ENCODE measurements at places on chromosomes 2 and 18. TPM values are rescaled to one million over a fixed set of nuclear protein-coding genes. Genes with fewer than 3 reads are reported as not detected.

- peak; percentile 40 for DNase-seq
Observed at GRCh38 chr2:175004980-175005732, at the start of gene CHN1. Gene CHN1 (minus strand): TSS chr2:175005381. CDS start chr2:175004912, 469 bp downstream.

DNA sequence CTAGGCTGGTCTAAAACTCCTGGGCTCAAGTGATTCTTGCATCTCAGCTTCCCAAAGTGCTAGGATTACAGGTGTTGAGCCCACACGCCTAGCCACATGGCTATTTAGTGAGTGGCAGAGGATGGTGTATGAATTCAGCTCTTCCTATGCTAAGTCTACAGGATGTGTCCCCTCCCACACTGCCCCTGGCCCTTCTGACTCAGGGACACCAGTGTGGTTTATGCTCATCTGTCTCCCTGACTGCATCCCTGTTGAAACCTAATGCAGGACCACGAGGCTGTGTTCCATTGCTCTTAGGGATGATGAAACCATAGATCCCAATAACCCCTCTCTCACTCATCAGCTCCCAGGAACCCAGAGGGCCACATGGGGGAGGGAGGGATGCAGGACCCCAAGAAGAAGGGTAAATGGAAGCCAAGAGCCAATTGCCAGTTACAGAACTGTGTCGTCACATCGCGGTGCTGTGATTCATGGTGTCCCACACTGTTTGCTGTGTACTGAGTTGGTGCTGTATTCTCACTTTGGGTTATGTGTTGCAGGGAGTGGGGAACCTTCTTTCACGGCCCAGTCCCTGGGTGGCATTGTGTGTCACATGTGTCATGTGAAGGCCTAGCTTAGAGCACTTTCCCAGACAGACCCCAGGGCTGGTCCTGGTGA, 102.9 kb upstream of the HAAO start:
- DNase-seq = no peak

DNA sequence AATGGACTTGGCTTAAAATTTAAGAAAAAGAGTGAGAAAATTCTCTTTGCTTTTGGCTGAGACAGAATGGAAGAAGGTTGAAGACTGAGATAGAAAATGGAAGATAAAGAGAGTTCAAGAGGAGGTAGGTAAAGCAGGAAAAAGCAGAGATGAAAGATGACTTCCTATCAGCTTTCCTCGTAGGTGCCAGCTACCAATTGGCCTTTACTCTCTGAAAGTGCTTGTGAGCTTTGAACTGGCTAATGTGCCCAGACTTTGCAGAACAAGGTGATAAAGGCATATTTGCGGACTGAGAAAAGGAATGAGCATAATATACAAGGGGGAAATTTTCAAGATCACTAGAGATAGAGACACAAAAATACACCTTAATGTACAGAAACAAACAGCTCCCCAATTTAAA, 54.7 kb upstream of the UBE2E3 start:
- DNase-seq = no peak

GRCh38 chr2:85560812-85561279, 447 bp downstream of the GGCX start:
- DNase-seq = no peak

QPCT gene
- 1.9 TPM for total RNA-seq

Data from activated B cell treated with CpG ODN at 0.5 μM for 24 hours (primary cell).